ENCODE measurements at places on chromosomes 5 and 9. TPM values are rescaled to one million over a fixed set of nuclear protein-coding genes. Genes with fewer than 3 reads are reported as not detected.
A peak's percentile ranks its signal among the peaks of the same experiment; 100 is the strongest.

DNA sequence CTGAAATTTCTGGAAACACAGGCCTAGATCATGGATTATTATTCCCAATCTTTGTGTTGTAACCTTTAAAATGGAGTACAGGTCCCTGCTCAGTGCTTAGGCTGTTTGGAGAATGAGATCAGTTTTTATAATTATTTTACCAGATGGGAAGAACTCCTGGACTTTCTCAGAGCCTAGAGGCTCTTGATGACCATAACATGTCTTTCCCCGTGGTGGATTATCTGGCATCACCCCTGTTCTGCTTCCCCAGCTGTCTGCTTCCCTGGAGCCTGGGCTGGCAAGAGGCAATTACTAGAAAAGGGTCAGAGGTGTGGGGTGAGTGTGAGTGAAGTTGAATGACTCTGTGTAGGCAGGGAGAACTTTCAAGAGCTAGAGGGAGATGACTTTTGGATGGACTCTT is 143.0 kb downstream of the CARTPT start:
- no peak for DNase-seq

- DNase-seq: peak; percentile 49
These were observed 1107.0 kb upstream of the SEMA6A start for GRCh38 chr5:117681431-117682254.

GRCh38 chr9:135581636-135582426 is 20.3 kb downstream of the PAEP start:
- DNase-seq: no peak

The DOLK gene
- 39.0 TPM for total RNA-seq

The SH3GL2 gene
- not detected for total RNA-seq

DNA sequence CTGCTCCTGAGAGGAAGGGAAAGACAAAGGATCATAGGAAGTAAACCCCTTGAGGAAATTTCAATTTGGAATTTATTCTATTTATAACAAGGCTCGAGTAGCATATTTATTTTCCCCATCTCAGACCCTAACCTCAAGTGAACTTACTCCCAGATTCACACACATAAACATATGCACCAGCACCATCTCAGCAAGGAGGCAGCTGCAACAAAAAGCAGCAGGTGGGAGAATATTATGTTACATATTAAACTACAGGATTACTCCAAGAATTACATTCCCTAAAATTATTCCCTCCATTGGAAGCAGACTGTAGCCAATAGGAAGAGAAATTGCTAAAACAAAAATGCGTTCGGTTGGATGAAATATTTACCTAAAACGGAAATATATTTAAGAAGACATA is 108.4 kb upstream of the PRSS3 start:
- DNase-seq: no peak

GRCh38 chr9:137494550-137495351 is 35.6 kb upstream of the NSMF start:
- DNase-seq: no peak

- no peak for DNase-seq
These were observed 855 bp upstream of the ARHGAP26 start for GRCh38 chr5:142769251-142769792.

DNA sequence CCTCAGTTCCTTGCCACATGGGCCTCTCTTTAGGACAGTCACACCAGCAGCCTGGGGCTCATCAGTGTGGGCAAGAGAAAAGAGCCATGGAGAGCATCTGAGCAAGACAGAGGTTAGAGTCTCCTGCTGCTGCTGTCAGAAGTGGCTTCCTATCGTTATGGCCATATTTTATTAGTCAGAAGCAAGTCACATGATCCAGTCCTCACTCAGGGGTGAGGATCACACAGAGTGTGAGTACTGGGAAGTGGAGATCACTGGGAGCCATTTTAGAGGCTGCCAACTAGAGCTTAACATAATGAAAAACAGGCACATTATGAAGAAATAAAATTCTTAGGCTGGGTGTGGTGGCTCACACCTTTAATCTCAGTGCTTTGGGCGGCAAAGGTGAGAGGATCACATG is 62.0 kb downstream of the DIRAS2 start:
- no peak for DNase-seq

GRCh38 chr5:6542421-6543345 is 90.2 kb downstream of the NSUN2 start:
- no peak for DNase-seq

Data from LHCN-M2 (cell line).